ENCODE measurements at places on chromosomes 16 and 17. TPM values are rescaled to one million over a fixed set of nuclear protein-coding genes. Genes with fewer than 3 reads are reported as not detected.

The ERN1 gene
- 9.5 TPM for total RNA-seq

DNA sequence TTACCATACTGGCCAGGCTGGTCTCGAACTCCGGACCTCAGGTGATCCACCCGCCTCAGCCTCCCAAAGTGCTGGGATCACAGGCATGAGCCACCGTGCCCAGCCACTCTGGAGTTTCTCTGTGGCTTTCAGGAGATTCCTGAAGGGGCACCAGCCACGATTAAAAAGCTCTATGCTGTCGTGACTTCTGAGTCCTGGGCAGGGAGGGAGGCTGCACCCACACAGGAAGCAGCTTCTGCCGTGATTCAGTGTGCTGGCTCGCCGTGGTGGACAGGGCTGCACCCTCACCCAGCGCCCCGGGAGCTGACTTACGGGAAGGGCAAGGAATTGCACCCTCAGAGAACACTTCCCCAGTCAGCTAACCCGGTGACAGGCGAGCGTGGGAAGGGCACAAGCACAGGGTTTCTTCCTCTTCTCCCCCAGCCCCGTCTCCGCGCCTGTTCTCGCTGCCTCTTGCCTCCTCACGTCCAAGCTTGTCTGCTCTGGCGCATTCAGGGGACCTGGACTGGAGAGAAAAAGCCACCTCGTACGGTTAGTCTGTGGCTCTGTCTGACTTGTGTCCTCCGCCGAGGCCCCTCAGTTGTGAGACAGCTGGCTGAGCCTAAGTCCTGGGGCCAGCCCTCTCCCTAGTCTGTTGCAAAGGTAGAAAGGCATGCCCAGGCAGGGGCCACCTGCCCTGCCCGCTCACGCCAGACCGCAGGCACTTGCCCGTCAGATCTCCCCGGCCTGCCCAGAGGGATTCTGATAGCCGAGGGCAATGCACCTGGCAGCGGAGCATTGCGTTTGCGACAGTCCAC lies 145.0 kb downstream of the SEC14L1 start:
- DNase-seq = peak; percentile 72

The SMIM5 gene
- total RNA-seq = 4.2 TPM

DNA sequence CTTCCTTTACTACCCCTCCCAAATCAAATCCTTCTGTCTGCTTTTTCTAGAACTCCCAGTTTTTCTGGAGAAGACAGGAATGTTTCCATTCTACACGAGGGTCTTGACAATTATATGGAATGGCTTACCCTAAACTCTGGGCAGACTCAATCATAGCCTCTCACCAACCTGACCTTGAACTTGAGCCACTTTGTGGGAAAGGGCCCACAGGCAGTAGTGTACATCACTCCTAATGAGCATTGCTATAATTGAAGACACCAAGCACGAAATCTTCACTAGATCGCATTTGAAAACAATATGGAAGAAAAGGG lies 1.6 kb upstream of the HOXB13 start:
- no peak for DNase-seq

DNA sequence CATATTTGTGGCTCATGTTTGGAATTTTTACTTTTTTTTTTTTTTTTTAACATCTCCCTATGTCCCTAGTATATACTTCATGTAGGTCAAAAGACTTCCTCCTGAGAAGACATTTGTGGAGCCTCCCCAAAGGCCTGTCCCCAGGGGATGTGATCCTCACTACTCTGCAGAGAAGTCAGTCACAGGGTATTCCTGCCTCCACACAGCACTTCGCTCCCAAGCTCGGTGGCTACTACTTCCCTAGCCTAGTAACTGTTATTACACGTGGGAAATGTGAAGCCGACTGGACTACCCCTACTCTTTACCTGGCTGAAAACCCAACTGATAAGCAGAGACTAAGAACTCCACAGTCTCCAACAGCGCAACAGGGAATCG lies 116.8 kb downstream of the HIC1 start:
- no peak for DNase-seq

- DNase-seq = no peak
Observed at GRCh38 chr16:628321-629061, 2.3 kb upstream of the WFIKKN1 start.

DNA sequence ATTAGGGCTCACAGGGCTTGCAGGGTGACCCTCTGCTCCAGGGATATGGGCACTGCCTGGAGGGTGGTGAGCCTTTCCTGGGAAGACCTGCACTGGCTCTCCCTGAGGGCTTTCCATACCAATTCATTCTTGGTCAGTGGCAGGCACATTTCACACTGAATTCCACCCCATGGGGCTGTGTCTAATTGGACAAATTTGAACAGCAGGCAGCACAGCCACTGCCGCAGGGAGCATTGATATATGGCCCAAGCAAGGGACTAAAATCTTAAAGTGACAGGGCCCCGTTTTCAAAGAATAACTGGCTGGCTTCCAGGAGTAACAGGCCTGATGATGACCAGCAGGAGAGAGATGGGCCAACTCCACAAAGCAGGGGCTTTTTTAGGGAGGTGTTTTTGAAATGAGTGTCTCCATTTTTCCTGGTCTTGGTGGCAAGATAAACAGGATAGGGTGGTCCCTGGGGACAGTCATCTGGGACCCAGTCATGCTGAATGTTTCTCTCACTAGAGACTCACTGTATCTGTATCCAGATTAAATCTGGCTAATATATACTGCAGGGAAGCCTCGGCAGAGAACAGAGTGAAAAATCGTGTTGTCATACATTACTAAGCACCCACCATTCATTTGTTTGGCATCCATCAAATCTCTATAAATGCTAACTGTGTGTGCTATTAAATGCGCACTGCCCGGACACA lies 74.1 kb upstream of the TBX2 start:
- no peak for DNase-seq

DNA sequence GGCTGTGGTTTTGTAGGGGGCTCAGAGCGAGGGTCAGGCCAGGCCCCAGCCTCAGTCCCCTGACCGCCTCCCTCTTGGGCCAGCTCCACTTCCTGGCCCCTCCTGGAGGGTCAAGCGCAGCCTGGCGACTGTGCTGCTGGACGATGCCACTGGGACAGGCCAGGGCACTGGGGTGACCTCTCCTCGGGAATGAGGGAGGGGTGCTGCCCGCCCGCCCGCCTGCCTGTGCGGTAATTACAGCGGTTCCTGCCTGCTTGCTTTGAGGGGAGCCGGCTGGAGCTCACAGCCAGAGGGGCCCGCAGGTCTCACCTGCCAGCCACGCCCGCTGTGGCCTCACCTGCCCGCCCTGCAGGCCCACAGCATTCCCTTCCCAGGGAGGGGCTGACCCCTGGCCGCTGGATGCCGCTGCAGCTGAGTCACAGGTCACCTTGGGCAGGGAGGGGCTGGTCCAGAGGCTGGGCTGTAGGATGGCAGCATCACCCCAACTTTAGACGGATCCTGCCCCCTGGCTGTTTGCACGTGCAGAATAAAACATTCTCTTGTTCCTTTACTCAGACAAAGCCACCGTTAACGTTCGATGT lies 76.7 kb upstream of the CBX4 start:
- DNase-seq = no peak

GRCh38 chr17:55304171-55304859 lies 39.6 kb downstream of the HLF start:
- DNase-seq = no peak

The PHOSPHO1 gene
- not detected for total RNA-seq

The USP43 gene
- 5.1 TPM for total RNA-seq

- DNase-seq = peak; percentile 88
Observed at GRCh38 chr16:3158510-3159314, 23.9 kb downstream of the ZNF213 start.

GRCh38 chr17:59494757-59495368 lies 70.5 kb upstream of the DHX40 start:
- DNase-seq = no peak

- peak; percentile 16 for DNase-seq
Observed at GRCh38 chr17:75047398-75048098, 523 bp downstream of the KCTD2 start.

DNA sequence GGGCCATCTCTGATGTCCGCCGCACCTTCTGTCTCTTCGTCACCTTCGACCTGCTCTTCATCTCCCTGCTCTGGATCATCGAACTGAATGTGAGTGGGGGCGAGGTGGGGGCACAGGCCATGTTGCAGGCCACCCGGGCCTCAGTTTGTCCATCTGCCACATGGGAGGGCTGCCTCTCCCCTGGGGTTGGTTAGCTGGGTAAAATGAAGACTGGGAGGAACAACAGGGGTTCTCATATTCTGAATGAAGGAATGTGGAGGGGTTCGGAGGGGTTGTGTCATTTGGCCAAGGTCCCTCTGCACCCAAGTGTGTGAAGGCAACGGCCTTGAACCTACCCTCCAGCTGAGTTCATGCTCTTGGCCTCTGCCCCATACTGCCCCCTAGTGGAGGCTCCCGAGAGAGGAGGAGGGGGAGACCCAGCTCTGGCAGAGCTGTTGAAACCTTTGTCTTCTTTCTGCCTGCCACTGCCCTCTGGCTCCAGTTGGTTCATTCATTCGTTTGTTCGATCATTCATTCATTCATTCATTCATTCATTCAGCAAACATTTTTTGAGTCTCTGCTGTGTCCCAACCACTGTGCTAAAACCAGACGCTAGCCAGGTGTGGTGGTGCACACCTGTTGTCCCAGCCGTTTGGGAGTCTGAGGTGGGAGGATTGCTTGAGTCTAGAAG lies 11.4 kb upstream of the TCAP start:
- peak; percentile 70 for DNase-seq

- DNase-seq = peak; percentile 18
Observed at GRCh38 chr17:21689604-21690003, 2.7 kb upstream of the KCNJ18 start.

GRCh38 chr16:54447576-54448440 lies 161.2 kb upstream of the IRX3 start:
- DNase-seq = no peak

DNA sequence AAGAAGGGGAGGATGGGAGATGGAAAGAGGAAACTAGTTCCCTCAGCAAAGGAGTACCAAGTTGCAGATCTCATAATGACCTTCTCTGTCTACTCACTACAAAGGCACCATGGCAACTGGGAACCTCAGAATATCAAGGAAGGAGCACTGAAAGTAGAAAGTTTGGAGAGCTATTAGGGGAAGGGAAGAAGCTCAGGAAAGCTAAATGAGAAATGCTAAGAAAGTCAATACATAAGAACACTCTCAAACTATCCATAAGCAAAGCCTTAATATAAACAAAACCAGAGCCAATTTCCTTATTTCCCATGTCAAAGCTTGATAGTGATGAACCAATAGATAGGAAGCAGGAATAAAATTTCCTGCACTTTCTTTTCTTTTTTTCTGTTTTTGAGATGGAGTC lies 57.9 kb upstream of the C17orf78 start:
- no peak for DNase-seq

DNA sequence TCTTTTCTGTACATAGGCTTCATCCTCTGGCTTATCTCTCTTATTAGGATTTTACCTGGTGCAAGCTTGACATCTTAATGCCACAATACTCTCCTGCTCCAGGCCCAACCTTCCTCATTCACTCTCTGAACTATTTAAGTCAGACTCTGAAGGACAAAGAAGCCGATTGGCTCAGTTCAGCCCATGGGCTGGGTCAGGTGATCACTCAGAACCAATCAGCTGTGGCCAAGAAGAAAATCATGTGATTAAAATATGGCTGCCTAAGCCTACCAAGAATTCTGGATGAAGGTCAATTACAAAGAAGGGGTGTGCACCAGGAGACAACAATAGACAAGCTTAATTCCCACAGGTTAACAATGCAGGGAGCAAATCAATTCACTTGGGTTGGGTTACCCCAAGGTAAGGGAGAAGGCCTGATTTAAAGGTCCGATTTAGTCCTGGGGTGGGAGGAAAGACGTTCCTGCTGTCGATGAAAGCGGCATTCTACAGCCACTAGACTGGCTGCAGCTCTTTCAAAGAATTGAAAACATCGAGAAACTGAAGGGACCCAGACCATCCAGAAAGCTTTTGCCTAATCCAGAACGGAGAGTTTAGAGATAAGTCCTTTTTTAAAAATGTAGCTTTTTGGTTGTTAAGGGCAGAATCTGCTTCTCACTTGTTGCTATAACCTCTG lies 42.9 kb upstream of the NFAT5 start:
- no peak for DNase-seq

DNA sequence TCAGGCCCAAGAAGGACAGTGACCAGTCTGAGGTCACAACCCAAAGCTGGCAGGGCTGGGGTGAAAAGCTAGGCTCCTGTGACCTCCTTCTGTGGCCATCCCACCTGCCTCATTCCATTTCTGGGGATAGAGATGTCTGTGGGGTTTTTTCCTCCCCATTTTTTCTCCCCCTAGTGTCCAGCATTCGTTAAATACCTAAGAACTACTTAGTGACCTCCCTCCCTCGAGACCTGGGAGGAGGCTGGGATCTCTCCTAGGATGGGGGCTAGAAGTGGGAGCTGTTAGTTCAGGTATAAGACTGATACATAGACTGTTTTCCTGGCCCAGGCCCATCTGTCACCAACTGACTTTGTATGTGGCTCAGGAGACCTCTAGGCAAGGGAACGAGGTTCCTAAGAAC lies 20.5 kb upstream of the STAC2 start:
- no peak for DNase-seq

- peak; percentile 69 for DNase-seq
Observed at GRCh38 chr16:57634171-57634570, 5.7 kb downstream of the ADGRG1 start.

DNA sequence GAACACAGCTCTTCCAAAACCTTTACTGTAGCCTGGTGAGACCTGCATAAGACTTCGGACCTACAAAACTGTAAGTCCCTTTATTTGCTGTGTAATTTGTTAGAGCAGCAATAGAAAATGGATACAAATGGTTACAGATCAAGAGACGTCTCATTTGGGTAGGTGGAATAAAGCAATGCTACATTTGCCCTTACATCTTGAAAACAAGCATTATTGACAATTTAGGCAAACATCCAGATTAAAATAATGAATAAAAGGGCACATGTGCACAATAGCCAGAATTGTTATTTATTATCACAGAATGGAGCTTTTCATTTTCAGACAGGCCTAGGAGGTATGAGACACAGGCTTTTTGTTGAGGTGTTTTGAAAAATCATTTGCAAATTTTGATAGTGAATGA lies 222.2 kb upstream of the CPHXL start:
- no peak for DNase-seq

The PRR35 gene
- not detected for total RNA-seq

- DNase-seq = no peak
Observed at GRCh38 chr17:82170412-82170961, 42.2 kb downstream of the CCDC57 start.

DNA sequence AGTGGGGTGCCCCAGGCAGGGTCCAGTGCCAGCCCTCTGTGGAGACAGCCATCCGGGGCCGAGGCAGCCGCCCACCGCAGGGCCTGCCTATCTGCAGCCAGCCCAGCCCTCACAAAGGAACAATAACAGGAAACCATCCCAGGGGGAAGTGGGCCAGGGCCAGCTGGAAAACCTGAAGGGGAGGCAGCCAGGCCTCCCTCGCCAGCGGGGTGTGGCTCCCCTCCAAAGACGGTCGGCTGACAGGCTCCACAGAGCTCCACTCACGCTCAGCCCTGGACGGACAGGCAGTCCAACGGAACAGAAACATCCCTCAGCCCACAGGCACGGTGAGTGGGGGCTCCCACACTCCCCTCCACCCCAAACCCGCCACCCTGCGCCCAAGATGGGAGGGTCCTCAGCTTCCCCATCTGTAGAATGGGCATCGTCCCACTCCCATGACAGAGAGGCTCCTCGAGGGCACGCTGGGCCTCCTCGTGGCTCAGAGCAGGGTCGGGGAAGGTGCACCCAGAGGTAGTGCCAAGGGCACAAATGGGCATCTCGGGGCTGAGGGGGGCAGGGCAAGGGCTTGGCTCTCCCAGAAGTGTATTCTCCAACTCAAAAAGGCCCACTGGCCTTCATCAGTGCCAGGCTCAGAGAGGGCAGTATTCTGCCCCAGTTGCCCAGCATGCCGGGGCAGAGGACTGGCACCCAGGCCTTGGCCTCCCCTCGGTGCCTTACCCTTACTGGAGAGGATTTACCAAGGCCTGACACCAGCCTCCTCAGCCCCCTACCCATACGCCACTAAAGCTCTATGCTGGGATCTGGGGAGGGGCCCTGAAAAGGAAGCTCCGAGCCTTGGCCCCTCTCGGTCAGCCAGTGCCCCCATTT lies at the start of gene CDH5:
TSS of gene CDH5 (plus strand) at position 259 of the 867 bp plus-strand sequence. CDS start 12,647 bp downstream, outside the sequence.
- DNase-seq = peak; percentile 40

Measured in thyroid gland (tissue), 4 donors.